ENCODE measurements at places on chromosomes 11 and 22. TPM values are rescaled to one million over a fixed set of nuclear protein-coding genes. Genes with fewer than 3 reads are reported as not detected.

The MS4A15 gene
- total RNA-seq: not detected

The C11orf21 gene
- not detected for total RNA-seq

The NAALADL1 gene
- 23.7 TPM for total RNA-seq

The HYLS1 gene
- total RNA-seq: 7.1 TPM

The OR4A16 gene
- not detected for total RNA-seq

The CHRDL2 gene
- not detected for total RNA-seq

The SCT gene
- not detected for total RNA-seq

The OR8G1 gene
- total RNA-seq: under 0.01 TPM

The DCDC1 gene
- under 0.01 TPM for total RNA-seq

The ART1 gene
- not detected for total RNA-seq

The ST14 gene
- not detected for total RNA-seq

DNA sequence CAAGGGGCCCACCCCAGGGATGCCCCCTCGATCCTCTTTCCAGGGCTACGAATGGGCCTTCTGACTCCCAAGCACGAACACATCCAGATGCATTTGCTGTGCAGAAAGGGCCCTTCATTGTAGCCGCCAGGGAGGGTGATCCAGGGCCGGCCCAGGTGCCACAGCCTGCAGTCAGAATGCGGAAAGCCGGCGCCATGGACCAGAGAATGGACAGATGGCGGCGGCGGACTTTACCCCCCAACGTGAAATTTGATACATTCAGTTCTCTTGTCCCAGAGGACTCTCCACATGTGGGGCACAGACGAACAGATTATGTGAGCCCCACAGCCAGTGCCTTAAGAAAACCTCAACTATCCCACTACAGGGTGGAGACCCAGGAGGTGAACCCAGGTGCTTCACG is 87.2 kb downstream of the KIAA1671 start:
- no peak for DNase-seq

- no peak for DNase-seq
Measured at GRCh38 chr22:27466229-27466628, 335.3 kb downstream of the MN1 start.

DNA sequence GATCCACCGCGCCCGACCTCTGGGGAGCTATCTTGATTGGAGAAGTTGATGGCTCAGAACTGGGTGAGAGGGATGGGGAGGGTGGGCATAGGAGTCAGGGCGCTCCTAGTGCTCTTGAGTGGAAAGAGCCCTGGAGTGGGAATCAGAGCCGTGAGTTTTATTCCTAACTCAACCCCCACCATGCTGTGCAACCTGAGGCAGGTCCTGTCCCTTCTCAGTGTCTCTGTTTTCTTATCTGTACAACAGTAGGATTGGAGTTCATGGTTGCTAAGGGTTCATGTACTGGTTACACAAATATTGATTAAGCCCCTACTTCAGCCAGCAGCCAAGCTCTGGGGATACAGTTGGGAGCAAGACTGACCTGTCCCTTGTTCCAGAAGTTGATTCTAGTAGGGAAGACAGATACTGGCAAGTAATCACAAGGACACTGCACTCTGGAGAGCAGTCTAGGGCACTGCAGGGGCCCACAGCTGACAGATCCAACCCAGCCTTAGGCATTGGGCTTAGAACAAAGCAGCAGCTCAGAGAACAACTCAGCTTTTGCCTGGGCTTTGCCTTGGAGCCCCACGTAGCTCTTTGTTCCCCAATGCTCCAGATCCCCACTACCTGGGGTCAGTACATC is 12.4 kb upstream of the DAGLA start:
- no peak for DNase-seq

DNA sequence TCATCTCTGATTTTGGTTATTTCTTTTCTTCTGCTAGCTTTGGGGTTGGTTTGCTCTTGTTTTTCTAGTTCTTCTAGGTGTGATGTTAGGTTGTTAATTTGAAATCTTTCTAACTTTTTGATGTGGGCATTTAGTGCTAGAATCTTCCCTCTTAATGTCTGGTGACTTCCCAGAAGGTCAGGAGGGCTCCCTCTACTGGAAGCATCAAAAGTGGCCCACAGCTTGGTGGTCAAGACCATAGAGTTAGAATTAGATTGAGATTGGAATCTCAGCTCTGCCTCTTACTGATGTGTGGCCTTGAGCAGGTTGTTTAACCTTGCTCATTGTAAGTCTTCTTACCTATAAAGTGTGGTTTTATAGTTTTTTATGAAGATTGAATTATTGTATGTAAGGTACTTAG is 99.3 kb downstream of the FDX1 start:
- DNase-seq: peak; percentile 24

GRCh38 chr11:88695689-88696414 is 358.3 kb upstream of the CTSC start:
- DNase-seq: no peak

DNA sequence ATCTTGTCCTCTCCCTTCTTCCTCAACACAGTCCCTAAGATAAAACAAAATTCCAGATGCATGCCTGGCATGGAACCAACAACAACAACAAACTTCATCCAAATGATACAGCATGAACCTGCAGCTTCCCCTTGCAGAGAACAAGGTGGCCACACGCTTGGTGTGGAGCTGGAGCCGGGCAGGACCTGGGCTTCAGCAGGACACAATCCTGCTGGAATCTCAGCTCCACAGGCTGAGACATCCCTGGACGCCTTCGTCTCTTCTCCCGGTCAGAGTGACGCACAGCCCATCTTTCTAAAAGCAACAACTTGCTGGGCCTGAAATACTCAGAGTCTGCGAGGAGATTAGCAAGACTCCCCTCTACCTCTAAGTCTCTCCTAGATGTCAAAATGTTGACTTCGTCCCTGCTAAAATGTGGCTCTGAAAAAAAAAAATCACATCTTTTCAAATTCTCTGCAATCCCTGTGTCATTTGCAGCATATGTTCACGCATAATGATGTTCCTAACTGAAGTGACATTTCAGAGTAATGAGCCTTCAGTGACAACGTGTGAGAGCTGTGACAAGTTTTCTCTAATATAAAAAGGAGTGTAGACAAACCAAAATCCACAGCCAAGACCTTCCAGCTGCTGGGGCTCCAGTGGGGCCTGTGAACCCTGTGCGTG is 1232.3 kb downstream of the TBC1D22A start:
- DNase-seq: no peak

DNA sequence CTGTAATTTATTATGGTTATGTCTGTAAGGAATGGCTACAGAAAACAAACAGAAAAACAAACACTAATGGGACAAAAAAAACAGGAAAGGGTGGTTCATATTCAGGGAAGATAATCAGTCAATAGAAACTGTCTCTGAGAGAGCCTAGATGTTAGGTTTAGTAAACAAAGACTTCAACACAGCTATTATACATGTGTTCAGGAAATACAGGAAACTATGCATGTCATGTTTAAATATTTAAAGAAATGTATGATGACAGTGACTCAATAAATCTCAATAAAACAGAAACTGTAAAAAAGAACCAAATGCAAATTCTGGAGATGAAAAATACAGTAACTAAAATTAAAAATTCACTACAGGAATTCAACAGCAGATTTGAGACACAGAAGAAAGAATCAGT is 76.0 kb downstream of the PACS1 start:
- no peak for DNase-seq

GRCh38 chr11:118522571-118523072 is 4.7 kb upstream of the TTC36 start:
- peak; percentile 41 for DNase-seq

GRCh38 chr11:27409742-27410141 is 46.7 kb upstream of the CCDC34 start:
- no peak for DNase-seq

GRCh38 chr11:126396965-126397364 is 41.5 kb downstream of the ST3GAL4 start:
- DNase-seq: peak; percentile 26

DNA sequence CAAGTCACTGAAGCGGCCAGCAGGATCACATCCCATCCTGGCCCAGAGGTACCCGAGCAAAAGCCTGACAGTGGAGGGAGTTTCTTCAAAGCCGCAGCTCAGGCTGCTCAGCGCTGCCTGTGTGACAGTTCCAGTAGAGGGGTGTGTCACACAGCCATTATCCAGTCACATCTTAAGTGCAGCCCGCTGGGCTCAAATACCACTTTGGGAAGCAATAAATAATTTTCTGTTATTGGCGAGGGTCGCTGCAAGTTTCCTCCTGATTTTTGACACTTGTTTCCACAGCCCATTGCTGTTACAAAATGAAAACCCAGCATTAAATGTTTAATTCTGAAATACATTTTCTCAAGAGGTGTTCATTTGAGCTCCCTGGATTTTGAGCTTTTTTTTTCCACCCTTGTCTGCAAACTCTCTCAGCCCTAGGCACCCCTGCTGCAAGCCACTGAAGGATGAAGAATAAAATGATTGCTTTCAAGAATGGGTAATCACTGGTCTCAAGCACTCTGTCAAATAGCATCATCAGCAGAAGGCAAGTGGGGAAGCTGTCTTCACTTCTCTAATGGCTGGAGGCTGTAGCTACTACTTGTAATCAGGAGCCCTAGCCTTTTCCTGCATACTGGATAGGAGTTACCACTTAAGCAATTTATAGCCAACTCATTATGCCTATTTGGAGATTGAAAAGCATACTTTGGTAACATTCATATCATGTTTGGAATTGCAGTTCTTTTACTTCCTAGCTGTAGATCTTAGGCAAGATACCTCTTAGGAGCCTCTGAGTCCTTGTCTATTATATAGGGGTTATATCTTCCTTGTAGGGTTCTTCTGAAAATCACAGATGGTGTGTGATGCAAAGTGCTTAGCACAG is 373.7 kb downstream of the METTL15 start:
- no peak for DNase-seq

GRCh38 chr11:120911943-120912342 is 112.0 kb upstream of the TBCEL start:
- no peak for DNase-seq

- DNase-seq: peak; percentile 61
Measured at GRCh38 chr11:77127920-77128691, at the start of gene MYO7A. TSS of gene MYO7A (plus strand) at chr11:77128246. CDS start at chr11:77130635, 2,389 bp downstream.

DNA sequence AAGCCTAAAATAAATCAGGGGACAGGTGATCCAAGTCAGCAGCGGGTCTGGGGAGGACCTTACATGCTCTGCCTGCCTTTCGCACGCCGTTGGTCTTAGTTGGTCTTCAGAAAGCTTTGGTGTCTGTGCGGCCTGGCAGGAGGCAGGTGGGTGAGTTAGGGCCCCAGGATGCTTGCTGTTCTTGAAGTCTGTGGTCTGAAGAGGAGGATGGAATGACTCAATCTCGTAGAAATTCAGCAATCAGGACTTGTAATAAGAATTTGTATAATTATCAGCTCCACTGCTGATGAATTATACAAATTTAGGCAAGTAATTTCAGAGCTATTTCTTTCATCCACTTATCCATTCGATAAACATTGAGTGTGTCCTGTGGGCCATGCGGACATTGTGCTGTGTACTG is 138.5 kb downstream of the FEZ1 start:
- no peak for DNase-seq

- DNase-seq: no peak
Measured at GRCh38 chr11:68461575-68461917, 994 bp downstream of the PPP6R3 start.

DNA sequence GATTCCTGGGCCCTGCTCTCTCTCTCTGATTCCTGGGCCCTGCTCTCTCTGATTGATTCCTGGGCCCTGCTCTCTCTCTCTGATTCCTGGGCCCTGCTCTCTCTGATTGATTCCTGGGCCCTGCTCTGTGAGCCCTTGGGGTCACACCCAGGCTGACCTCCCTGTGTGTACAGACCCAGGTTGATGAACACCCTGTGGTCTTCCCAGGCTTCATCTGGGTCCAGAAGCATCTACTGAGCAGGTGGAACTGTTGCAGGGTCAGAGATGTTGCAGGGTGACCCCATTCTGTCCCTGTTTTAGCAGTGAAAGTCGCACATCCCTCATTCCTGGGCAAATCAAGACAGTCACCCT is 16.3 kb upstream of the GDPD5 start:
- DNase-seq: no peak

DNA sequence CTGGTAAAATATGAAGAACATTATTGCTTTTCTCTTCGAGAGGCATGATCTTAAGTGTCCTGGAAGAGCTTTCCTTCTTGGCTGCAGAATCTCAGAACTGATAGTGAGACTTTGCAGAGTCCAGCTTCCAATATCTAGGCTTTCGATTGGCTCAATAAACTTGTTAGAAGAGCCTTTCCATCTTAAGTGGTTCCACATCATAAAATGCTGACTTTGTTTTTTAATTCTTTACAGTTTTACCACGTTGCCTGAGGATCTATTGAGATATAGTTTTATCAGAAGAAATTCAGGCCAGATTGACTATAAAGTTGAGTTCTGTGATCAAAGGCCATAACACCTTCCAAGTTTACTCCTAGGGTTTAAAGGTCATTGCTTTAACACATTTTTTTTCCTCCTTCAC is 15.6 kb upstream of the DNAJB7 start:
- DNase-seq: no peak

DNA sequence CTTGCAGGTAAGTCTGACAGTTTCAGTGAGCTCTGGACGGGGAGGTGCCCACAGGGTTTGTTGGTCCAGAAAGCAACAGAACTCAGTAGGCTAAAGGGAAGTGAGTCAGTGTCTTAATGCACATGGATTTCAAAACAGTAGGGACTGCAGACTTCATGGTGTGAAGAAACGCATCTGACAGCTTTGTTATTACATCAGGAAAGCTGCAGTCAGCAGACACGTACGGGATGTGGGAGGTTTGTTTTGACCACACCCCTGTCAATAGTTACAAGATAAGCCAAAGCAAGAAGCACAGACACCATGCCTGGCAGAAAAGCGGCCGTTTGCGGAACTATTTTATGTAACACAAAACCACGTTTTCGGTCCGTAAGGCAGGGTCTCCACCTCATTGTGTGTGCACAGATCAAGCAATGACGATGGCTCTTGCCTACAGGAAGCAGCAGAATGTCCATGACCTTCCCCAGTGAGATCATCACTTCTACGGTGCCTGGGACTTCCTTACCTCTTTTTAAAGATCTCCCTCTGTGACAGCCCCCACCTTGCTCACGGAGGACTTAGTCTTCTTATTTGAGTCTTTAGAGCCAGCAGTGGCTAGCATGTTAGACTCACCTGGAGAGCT is 58.2 kb upstream of the FTH1 start:
- peak; percentile 99 for DNase-seq

DNA sequence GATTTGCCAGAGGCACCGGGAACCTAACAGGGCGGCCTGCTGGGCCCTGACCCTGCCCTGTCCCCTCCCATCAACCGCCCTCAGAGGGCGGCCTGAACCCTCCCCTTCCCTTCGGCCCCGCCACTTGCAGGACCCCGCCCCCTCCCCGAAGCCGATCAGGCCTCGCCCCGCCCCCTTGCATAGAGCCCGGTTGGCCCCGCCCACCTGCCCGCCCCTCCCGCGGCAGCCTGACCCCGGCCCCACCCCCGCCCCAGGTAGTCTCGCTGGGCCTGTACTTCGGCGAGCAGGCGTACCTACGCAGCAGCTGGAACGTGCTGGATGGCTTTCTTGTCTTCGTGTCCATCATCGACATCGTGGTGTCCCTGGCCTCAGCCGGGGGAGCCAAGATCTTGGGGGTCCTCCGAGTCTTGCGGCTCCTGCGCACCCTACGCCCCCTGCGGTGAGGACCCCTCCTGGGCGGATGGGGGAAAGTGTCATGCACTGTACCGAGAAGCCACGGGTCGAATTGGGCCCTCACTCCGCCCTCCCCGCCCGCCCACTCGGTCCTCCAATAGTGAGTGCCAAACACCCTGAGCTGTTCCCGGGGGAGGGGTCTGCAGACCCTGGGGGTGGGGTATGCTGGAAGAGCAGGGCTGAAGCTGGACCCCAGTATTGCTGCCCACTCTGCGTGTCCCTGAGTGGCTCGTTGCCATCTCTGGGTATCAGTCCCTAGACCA is 94.1 kb downstream of the CACNA1I start:
- DNase-seq: no peak

GRCh38 chr11:45106440-45106839 is 40.0 kb upstream of the PRDM11 start:
- no peak for DNase-seq

GRCh38 chr11:116951762-116952161 is 114.3 kb upstream of the APOA1 start:
- no peak for DNase-seq
